Stimulated activated CD8-positive, alpha-beta memory T cell treated with anti-CD3 and anti-CD28 coated beads, Interleukin-4, amount 100 ng/mL, for 1 hour (primary cell): ENCODE measurements at places on chromosomes 5 and 9.
A peak's percentile ranks its signal among the peaks of the same experiment; 100 is the strongest.

DNA sequence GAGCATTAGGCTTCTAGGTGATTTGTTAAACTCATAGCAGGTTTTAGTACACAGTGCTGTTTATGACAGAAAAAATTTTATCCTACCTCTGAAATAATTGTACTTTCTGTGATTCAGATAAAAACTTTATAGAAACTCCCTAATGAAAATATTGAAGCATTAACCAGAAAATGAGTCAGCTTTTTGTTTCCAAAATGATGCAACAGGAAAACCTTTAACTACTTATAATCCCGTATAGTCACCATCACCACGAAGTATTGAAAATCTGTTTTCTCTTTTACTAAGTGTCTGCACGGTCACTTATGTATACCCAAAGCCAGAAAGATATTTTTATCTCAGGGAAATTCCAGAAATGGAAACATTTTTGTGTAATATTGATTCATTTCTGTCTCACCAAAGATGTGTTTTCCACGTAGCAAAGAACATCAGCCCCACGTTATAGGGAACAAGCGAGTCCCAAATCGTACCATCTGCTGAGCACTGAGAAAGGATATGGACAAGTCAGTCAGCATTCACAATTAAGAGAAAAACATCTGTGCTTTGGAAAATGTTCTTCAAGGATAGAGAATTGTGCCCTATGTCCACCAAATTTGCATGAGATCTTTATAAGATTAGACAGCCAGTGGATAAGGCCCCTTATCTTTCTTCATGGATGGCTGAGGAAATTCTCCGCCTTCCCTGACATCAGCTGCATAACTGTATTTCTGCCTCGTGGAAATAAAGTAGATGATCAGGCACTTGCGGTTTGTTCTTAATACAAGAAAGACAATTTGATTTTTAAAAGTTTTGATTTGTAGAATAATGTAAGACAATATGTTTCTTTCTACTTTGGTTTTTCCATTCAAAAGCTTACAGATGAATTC lies 41.9 kb downstream of the TNFAIP8 start:
- DNase-seq = no peak

- no peak for DNase-seq
These were observed 724 bp downstream of the TCERG1 start for GRCh38 chr5:146447734-146448380.

- no peak for DNase-seq
These were observed 20.0 kb downstream of the FBXW2 start for GRCh38 chr9:120773256-120773655.

GRCh38 chr5:144210655-144211054 lies 40.0 kb downstream of the KCTD16 start:
- no peak for DNase-seq

- DNase-seq = no peak
These were observed 22.5 kb downstream of the LHFPL2 start for GRCh38 chr5:78626009-78626571.

DNA sequence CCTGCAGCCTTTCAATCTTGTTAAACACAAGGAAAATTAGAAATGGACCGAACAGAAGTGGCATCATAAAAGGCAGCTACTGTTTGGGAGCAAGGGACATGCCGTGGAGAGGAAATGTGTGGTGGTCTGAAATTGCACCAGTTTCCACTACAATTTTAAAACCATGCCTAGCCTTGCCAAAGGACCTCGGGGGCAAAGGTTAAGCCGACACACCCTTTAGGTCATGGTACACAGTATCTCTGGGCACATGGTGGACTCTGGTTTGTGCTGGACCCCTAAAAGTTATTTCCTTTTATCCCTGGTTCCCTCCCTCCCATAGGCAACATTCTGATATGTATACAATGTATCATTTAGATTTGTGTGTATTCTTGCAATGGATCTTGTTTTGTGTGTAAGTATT lies 78.0 kb downstream of the F2RL2 start:
- no peak for DNase-seq

DNA sequence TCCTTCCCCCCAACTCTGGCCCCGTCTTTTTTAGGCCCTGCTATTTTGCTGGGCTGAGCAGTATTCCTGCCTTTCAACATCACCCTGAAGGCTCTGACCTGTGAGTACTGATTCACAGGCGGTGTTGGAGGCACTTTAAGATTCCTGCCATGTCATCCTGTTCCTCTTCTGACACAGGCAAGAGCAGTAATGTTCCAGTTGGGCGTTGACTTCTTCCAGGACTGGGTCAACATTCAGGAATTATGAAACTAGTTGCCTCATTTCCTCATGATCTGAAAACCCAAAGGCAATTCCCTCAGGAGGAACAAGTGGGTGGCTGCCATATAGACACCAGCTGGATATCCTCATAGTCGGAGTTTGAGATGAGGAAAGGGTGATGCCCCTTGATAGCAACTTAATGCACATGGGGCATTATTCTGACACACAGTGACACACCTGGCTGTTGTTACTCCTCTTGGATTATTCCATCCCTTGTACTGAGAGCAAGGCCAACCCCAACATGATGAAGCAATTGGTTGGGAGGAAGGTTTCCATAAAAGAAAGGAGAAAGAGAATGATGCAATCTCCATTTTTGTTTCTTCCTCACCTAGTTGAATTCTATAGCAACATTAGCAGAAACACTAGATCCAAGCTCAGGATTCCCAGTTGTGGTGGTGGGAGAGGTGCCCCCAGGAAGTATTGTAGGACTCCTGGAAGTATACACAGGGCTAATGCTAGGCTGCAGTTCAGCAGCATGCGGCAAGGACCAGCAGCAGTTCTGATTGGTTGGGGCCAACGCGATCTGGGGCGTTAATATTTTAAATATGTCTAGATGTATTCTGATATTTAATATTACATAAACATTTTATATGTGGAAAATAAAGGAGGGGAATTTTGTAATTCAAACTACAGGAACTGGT lies 19.6 kb upstream of the GLRX start:
- no peak for DNase-seq

DNA sequence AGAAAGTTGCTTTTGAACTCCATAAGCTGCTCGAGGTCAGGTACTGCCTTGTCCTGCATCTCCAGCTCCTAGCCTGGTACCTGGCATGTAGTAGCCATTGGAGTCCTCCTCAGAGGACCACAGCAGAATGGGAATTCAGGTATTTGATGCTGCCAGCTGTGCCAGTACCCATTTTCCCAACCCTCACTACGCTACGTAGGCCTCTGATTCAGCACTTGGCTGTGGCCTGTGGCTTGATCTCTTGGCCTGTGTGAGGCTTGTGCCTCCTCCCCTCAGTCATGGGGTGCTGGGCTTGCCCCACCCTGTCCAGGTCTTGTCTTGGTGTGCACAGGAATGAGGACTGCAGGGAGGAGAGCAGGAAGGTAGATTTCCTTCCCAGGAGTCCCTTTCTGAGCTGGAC lies 11.8 kb downstream of the OTULIN start:
- no peak for DNase-seq

- peak; percentile 10 for DNase-seq
These were observed 963 bp upstream of the CAST start for GRCh38 chr5:96660971-96661854.

GRCh38 chr5:154521756-154522155 lies 43.7 kb upstream of the HAND1 start:
- DNase-seq = no peak

- no peak for DNase-seq
These were observed 30.8 kb downstream of the TJP2 start for GRCh38 chr9:69204849-69205248.
